ENCODE measurements at places on chromosomes 6 and 20.

DNA sequence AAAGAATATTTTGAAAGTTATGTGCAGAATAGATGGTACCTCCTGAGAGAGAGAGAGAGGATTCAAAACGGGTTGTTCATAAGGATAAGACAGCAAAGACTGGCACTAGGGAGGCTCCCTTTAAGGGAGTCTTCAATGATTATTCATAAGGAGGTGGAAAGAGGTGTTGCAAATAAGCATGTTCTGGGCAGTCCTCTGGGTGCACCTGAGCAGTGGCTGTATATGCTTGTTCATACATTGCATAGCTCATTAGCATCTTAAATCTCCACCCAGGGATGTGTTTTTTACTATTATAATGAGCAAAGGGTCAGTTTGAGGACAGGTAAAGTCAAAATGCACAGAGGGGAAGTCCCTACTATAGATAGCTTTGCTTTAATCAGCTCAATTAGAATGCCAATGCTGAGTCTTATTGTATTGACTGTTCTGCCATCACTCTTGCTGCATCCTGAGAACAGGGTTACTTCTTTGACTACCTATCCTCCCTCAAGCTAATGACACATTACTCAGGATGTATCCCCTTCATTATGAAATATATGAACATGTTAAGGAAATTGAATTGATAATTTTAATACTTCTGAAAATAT lies 10.0 kb upstream of the SIRPG start:
- DNase-seq = no peak

- DNase-seq = no peak
These were observed 1.4 kb downstream of the BMP6 start for GRCh38 chr6:7727086-7727945.

- no peak for DNase-seq
These were observed 768.4 kb downstream of the TFAP2A start for GRCh38 chr6:9646342-9647070.

DNA sequence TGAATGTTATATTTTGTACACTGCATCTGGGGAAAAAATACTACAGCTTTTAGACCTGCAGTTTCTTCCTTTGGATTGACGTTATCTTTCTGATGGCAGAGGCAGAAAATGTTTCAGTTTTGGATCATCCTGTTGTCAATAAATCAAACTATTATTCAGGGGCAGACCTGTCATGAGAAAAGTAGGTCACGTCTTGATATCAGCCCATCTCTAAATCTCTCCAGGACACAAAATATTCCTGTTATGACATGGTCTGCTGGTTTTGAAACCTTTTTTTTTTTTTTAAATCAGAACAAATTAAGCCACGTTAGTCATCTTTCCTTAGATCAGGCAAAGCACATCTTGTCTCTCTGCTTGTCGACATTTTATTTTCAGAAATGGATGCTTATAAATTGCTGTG lies 24.0 kb downstream of the IL20RA start:
- DNase-seq = no peak

DNA sequence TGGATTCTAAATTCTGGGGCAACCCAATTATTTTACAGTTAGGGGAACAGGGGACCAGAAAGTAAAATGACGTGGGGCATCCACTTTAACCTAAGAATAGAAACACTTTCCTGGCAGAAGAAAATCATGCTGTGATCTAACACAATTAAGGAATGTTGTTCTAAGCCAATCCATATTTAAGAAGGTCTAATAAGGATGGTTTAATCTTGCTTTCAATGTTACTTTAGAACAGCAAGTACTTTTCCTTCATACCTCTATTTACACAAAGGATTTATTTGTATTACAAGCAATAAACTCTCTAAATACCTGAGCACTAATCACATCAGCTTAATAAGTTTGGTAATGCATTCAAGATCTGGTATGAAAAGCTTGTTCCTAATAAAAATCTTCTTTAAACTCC lies 32.4 kb downstream of the SLC2A12 start:
- no peak for DNase-seq

DNA sequence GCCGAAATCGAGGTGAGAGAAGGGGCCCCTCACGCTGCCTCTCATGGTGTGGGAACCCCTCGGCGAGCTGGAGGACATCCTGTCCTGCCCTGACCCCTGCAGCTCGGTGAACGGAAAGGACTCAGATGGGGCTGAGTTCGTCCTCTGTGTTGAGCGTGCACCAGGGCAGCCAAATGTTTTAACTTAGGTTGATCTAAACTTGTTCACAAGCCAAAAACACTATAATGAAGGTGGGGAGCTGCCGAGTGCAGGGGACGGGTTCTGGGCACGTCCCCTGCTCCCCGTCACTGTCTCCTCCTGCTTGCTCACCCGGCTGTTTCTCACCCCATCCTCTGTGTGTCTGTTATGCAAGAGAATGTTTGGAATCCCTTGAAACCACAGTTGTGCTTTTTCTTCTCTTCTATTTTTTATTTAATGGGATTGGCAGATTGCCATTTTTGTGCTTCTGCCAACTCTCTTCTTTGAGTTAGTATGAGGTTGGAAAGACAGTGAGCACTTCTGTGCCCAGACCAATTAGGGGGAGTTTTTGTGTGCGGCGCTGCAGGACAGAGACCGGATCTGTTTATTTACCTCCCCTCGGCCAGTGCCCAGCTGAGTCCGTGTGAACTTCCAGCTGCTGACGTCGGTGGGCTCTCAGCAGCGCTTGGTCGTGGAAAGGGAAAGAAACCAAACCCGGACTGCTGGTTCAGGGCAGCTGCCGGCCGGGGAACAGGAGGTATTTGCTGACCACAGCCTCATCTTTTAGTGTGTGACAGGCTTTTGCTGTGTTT lies 158.1 kb downstream of the DTNBP1 start:
- DNase-seq = peak; percentile 97
